ENCODE measurements at places on chromosomes 7 and 10. TPM values are rescaled to one million over a fixed set of nuclear protein-coding genes. Genes with fewer than 3 reads are reported as not detected.
A peak's percentile ranks its signal among the peaks of the same experiment; 100 is the strongest.

Gene HMX3
- not detected for total RNA-seq

Gene TAS2R4
- not detected for total RNA-seq

Gene MMD2
- not detected for total RNA-seq

Gene SLC26A5
- total RNA-seq, result not detected

Gene DENND11
- total RNA-seq, result 3.4 TPM

Gene CNPY1
- not detected for total RNA-seq

GRCh38 chr10:56116684-56117083, 244.4 kb downstream of the ZWINT start:
- no peak for DNase-seq

GRCh38 chr10:73167458-73167782, 388 bp downstream of the ECD start:
- no peak for DNase-seq

GRCh38 chr10:31194986-31195385, 124.0 kb upstream of the ZEB1 start:
- DNase-seq, result no peak

DNA sequence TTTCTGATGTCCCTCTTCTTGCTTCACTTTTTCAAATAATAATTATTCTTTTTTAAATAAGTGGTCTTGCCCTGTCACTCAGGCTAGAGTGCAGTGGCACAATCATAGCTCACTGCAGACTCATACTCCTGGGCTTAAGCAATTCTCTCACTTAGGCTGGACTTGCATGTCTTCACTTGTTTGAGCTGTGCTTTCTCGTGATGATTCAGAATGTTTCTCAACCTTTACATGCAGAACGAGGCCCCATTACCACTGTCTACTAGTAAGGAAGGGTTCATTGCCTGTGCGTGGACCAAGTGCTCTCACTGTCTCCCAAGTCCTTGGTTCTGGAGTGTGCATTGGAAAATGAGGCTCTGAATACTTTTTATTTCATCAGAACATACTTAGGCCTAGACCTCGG, 468.6 kb upstream of the COBL start:
- DNase-seq, result no peak

- DNase-seq, result no peak
These were observed 129.5 kb downstream of the GRM8 start for GRCh38 chr7:127123220-127123619.

- no peak for DNase-seq
These were observed 559.7 kb upstream of the ZWINT start for GRCh38 chr10:56920601-56921261.

GRCh38 chr7:47531584-47532492, 50.1 kb downstream of the TNS3 start:
- DNase-seq, result no peak

- no peak for DNase-seq
These were observed 283.5 kb downstream of the ABCA13 start for GRCh38 chr7:48454750-48455192.

DNA sequence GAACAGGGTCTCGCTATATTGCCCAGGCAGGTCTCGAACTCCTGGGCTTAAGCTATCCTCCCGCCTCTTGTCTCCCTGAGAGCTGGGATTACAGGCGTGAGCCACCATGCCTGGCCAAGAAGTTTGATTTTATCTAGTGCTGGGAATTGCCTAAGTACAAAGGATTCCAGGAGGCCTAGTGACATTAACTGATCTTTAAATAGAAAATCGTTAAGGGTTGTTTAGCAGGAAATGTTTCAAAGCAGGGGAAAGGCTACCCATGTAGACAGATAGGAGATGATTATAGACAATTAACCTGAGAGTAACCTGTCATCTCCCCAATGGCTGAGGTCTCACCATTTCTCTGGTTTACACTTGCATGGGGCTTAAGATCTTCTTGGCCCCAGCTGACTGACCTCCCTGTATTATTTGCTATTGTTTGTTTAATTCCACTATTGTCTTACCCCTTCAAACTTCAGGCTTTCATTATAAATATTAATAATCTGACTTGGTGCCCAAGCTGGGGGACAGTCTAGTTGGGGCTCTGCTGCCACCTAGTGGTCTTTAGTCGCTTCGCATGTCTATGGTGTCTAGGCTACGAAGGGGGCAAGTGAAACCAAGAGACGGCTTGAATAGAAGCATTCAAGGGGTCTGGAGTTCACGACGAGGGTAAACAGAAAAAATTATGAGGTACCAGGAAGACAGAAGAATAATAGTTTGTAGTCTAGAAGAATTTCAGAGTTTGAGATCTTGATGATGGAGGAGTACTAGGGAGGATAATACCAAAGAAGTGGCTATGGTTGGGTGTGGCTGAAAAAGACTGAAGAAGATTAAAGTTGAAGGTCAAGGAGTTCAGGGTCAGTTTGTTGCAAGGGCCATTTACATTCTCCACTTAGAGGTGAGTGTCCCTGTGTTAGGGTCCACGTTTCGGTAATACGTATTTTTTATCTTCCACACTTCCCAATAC, 40.4 kb upstream of the BPGM start:
- peak; percentile 62 for DNase-seq

GRCh38 chr7:33882040-33882837, 23.1 kb upstream of the BMPER start:
- DNase-seq, result no peak

- DNase-seq, result no peak
These were observed 105.4 kb upstream of the BET1 start for GRCh38 chr7:94109556-94109955.

Measured in HFFc6 (cell line).